ENCODE measurements at places on chromosomes 4 and X. TPM values are rescaled to one million over a fixed set of nuclear protein-coding genes. Genes with fewer than 3 reads are reported as not detected.

The FANCB gene
- 1.5 TPM for total RNA-seq

The FAM9B gene
- not detected for total RNA-seq

The SMC1A gene
- total RNA-seq, result 43.7 TPM

The GYPE gene
- total RNA-seq, result not detected

The RPA4 gene
- total RNA-seq, result 1.3 TPM

The SCRG1 gene
- total RNA-seq, result 0.27 TPM

The CTAG2 gene
- not detected for total RNA-seq

The GPR82 gene
- total RNA-seq, result not detected

The SMIM10 gene
- total RNA-seq, result 7.4 TPM

The CHRNA9 gene
- total RNA-seq, result not detected

The FGF13 gene
- 5.5 TPM for total RNA-seq

The ANOS1 gene
- total RNA-seq, result 19.3 TPM

The CT45A8 gene
- total RNA-seq, result not detected

The SMIM10L2A gene
- 5.2 TPM for total RNA-seq

The TCP11X2 gene
- total RNA-seq, result not detected

The UNC5C gene
- total RNA-seq, result 53.3 TPM

The NAP1L3 gene
- total RNA-seq, result 6.6 TPM

The CYSLTR1 gene
- 3.8 TPM for total RNA-seq

The FMR1NB gene
- total RNA-seq, result not detected

Measured in thyroid gland (tissue), 4 donors.